Fibroblast of skin of left quadriceps (primary cell): ENCODE measurements at places on chromosomes 5 and 9.

GRCh38 chr5:75320371-75320770 is 16.6 kb upstream of the HMGCR start:
- no peak for DNase-seq

DNA sequence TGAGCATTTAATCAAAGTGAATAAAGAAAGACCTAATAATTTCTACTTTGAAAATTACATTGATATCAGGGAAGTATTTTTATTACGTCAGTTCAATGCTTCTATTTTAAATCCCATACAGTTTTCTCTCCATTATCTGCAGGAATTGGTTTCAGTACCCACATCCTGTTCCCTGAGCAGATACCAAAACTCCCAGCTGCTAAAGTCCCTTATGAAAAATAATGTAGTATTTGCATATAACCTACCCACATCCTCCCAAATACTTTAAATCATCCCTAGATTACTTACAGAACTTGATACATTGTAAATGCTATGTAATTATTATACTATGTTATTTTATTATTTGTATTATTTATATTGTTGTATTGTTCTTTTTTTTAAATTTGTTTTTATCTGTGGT is 125.4 kb upstream of the MINAR2 start:
- no peak for DNase-seq

GRCh38 chr5:146632620-146633322 is 116.8 kb upstream of the GPR151 start:
- DNase-seq: no peak

DNA sequence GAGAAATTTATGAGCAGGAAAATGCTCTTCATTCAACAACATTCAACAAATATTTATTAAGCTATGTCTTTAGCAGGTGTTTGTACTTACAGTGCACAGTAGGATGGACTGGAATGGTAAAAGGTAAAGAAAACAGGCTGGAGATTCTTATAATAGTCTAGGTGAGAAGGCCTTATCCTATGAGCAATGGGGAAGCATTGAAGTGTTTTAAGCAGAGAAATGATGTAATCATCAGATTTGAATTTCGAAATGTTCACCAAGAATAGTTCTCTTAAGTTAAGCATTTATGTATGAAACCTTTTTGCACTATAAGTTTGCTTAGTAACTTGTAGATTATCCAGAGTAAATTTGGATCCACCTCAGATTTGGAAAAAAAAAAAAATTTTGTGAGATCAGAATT is 209.3 kb downstream of the NR3C1 start:
- DNase-seq: no peak

- no peak for DNase-seq
These were observed 24.1 kb upstream of the CACNA1B start for GRCh38 chr9:137853392-137853995.

DNA sequence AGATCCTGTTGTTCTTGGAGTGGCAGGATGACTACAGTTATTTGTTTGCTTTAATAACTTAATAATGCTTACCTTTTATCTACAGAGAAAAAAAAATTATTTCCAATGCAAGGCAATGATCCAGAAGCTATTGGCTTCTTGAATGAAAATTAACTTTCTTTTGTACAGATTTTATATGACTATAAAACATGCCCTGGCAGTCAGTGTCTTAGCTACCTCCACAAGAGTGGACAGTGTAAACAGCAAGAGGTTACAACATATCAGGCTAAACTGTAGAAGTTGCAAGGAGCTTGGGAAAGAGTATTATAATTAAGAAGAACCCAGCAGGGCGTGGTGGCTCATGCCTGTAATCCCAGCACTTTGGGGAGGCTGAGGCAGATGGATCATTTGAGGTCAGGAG is 49.1 kb downstream of the BNC2 start:
- DNase-seq: no peak

- no peak for DNase-seq
These were observed 78.1 kb downstream of the RAPGEF1 start for GRCh38 chr9:131661568-131662288.

DNA sequence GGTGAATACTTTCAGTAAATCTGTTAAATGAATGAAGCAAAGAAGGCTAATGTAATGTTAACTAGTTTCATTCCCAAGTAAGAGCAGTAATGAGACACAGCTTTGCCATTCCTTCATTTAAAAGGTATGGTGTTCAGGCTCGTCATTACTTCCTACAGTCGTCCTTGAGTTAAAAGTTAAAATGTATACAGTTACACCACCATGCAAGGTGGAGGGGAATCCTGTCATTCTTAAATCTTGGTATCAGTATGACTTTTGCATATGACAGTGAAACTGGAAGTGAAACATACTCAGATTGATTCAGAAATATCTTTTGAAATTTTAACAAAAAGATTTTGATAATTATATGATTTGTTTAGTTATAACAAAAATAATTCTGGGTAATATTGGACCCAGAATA is 25.9 kb downstream of the MTRR start:
- no peak for DNase-seq

DNA sequence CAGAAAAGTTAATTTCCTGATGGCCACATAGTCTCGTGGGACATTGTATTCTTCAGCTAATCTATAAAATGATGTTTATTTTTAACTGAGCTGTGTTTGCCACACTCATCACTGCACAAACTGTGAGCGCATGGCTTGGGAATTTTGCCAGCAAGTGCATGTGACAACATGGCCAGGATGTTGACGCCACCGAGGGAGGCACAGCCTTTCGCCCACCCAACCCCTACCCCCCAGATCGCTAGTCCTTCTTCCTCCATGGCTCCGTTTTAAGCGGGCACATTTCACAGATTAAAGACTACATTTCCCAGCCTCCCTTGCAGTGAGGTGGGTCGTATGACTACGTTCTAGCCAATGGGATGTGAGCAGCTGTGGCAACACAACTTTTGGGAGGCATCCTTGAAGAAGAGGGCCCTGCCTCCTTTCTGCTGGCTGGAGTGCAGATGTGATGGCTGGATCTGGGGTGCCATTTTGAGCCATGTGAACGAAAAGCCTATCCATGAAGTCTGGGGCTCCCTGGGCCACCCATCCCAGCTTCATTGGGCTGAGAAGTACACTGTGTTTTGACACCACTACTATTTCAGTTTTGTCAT is 7.9 kb downstream of the NRARP start:
- no peak for DNase-seq

DNA sequence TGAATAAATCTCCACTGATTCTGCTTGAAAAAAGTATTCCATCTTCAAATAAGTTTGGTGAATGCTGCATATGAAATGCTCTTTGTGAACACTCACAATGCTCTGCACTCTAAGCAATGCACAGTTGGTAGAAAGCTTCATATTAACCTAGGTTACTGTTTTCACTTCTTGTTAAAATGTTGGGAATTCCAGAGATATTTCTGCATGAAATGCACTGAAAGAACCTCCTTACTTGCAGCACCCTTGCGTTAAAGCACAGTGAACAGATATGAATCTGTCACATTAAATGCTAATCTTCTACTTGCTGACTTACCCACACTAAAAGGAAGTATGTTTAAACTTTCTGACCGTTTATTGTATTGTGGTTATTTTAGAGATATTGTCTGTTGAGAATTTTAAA is 584.1 kb upstream of the NUDT12 start:
- DNase-seq: no peak

GRCh38 chr5:144072518-144072927 is 97.9 kb downstream of the YIPF5 start:
- peak; percentile 94 for DNase-seq

GRCh38 chr5:179137643-179138567 is 77.7 kb downstream of the ZNF354C start:
- DNase-seq: no peak

DNA sequence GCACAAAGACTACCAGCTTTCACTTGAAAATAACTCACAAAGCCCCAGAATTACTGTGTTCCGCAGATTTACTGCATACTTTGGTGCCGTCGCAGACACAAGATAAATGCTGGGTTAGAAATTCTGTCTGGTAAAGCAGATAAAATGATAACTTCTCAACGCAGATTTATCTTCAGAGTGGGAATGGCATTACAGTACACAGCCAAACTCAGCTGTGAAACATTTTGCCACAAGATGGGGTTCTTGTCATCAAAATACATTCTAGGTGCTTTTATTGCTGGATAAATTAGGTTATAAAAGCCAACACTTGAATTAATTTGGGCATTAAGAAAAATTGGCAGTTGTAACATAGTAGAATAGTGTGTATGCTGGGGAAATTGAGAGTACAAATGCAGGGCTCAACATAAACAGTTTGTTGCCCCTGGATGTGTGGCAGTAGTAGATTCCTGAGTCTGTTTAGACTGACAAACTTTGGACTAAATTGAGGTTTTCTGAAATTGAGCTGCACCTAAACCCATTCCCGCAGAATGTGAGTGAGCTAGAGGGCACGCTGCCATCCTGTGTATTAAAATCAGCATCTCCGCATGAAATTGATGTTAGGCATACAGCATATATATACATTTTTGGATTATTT is 61.1 kb downstream of the LMNB1 start:
- no peak for DNase-seq

DNA sequence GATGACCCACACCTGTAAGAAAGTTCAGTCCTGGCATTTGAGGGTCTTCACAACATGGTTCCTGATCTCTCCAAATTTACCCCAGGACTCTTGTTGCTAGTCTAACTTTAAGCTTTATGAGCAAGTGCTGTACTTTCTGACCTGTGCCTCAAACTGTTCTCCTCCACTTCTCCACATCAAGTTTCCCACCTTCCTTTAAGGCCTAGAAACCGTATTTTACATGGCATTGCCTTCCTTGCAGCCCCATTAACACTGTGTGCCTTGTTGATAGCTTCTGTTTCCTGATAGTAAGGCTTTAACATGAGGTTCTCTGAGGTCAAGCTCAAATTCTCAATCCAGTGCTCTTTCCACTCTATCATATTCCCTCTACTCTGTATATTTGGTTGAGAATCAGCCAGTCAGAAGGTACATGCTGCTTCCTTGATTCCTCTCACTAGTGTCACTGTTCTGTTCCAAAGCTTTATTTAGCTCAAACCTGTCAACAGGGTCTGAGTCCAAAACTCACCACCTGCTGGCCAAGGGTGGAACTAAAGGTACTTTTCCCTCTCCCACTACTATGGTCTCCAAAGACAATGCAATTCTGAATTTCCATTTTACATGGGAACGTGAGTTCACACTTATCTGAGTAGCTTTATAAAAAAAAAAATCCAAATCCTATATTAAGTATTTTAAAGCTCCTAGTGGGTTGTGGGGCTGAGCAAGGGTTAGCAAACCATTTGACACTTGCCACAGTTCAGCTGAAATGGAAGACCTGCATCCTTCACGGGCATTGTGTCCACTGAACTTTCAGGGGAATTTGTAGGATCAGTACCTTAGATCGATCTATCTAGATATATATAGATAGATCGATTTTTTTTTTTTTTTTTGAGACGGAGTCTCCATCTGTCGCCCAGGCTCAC is 21.1 kb downstream of the VCP start:
- peak; percentile 9 for DNase-seq

GRCh38 chr9:12054235-12054634 is 639.0 kb upstream of the TYRP1 start:
- DNase-seq: no peak

DNA sequence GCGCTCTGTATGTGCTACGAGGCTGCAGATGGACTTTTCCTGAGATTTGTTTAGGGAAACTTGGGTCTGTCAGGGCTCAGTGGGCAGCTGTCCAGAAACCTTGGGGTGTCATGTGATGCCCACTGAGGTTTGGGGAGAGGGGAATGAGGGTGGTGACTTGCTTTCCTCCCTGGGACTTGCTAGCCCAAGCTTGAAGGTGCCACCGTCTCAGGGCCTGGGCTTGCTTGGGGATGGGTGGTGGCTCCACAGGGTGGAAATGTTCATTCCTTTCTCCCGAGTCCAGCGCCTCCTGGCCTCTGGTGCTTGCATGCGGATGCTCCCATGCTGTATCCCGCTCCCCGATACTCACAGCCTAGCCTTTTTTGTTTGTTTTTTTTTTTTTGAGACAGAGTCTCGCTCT is 33.3 kb downstream of the ZNF618 start:
- no peak for DNase-seq

- no peak for DNase-seq
These were observed 219.7 kb downstream of the TRPM3 start for GRCh38 chr9:70901746-70902145.

DNA sequence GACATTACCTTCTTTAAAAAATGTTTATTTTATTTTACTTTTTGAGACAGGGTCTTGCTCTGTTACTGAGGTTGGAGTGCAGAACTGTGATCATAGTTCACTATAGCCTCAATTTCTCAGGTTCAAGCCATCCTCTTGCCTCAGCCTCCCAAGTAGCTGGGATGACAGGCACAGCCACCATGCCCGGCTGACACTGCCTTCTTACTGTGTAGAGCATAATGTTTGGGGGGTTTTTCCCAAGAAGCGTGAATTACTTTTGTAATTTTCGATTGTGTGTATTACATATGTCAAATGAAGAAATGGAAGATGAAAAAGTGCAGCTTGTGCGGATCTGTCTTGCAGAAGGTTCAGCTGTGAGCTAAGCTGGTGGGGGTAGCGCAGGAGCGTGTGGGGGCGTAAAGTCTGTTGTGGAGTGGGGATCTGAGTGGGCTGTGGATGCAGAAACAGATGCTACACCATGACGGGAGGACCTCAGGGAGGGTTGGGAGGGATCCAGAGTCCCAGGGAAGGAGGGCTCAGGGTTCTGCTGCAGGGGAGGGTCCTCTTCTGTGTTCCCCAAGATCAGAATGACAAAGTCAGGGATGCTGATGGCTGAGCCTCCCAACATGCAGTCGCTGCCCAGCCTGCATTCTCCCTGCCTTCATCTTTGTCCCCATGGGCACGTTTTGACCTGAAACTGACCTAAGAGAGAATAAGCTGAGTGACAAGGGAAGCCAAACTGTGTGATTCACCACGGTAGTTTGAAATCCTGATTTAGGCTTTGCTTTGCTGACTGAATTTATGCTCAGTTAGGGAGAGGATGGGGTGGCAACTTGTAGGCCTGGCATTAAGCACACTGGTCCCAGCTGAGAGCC is 6.8 kb upstream of the ANKRD33B start:
- no peak for DNase-seq

DNA sequence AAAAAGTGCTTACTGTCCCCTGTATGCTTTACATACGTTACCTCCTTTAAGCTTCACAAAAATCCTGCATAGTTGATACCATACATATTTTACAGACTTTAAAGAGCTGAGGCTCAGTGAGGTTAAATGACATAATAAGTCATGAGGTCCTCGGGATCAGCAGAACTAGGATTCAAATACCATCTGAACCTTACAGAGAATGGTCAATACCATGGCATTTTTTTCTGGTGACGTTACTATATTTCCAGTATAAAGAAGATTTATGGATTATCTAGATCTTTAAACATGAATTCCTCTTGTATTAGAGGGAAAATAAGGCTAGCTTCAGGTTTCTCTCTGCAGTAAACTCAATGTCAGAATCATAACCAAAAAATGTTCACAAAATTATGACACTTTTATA is 153.7 kb upstream of the GPR151 start:
- no peak for DNase-seq
